ENCODE measurements at places on chromosomes 5 and 9.
A peak's percentile ranks its signal among the peaks of the same experiment; 100 is the strongest.

DNA sequence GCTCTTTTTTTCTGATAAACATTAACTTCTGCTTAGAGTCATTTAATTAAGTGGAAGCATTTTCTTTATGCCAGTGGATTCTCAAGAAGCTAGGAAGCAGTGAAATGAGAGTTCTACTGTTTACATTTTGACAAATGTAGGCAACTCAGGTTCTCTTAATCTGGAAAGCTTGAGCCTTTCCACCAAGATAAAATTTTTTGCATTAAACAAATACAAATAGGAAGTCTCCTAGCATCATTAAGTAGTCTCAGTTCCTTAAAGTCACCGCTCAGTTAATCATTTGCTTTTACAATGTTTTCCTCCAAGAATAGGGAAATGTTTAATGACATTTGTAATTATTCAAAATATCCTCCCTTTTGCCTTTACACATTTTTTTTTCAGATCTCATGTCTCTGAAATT lies 290.4 kb upstream of the PDE4D start:
- no peak for DNase-seq

- DNase-seq, result no peak
These were observed 15.9 kb downstream of the FPGS start for GRCh38 chr9:127818574-127818973.

DNA sequence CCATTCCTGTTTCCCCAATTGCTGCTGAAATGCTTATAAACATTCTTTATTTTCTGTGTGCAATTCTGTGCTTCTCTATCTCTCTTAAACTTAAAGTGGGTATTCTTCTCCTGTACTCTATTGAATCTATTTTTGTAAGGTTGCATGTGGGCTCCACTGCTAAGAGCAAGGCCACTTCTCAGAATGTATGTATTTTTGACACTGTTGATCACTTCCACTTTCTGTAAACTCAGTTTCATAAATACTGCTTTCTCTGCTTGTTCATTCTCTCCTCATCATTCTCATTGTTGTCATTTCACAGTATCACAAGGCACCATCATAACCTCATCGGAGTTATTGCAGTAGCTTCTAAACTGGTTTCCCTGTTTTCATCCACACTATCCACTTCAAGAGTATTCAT lies 483.0 kb upstream of the CDH18 start:
- no peak for DNase-seq

DNA sequence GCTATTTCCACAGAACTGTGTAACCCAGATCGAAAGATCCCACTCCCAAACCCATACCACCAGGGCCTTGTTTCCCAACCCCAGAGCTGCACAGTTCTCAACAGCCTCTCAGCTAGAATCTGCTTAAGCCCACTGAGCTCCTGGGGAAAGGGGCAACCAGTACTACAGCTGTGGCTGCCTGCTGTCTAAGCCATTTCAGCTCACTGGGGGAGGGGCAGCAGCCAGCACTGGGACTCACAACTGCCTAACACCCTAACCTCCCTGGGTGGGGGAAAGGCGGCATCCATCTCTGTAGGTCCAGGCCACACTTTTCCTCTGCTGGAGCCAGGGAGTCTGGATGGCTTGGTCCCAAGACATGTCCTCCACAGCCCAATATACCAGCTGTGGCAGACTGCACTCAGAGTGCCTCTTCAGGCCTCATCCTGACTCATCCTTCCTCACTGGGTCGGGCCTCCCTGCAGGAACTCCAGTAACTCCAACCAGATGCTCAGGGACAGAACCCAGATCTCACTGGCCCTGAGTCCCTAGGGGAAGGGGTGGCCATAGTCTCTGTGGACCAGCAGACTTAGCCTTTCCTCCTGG lies 241.4 kb downstream of the HINT1 start:
- no peak for DNase-seq

DNA sequence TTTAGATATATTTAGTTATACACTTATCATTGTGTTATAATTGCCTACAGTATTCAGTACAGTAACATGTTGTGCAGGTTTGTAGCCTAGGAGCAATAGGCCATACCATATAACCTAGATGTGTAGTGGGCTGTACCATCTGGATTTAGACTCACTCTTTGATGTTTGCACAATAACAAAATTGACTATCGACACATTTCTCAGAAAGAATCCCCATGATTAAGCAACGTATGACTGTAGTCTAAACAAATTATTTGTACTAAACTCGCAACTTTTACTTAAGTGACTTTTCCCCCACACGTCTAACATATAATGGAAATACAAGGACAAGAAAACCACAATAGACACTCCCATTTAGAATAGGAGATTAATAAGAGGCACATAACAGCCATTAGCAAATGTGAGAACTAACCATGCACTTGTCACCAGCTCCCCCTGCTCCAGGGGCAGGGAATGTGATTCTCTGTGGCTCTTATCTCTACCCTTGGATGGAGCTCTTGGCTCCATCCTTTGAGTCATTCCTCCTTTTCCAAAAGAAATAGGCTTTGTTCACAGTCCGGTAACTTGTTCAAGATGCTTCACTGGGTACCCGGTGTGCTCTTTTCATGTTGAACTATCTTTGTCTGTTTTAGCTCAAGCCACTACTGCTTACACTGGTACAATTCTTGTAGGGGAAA lies 8.7 kb upstream of the B4GALT1 start:
- DNase-seq, result no peak

DNA sequence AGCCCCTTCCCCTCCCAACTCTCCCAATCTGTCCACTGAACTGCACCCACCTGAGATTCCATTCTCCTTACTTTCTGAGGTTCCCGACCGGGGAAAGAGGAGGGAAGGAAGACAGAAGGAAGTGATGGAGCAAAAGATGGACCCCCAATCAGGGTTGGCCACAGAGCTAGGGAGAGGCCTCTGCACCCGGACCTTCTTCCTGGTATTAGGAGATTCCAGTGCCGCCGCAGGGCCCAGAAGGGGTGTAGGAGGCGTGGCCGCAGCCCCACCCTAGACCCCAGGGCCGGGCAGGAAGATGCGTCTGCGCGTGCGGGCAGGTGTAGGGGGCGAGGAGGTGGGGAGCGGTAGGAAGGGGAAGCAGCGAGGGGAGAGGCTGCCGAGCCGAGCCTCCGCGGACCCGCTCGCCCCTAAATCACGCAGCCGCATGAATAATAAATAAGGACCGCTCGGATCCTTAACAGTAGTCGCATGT lies 104.2 kb upstream of the MVB12B start:
- DNase-seq, result no peak

GRCh38 chr9:16257604-16258003 lies 612.9 kb downstream of the BNC2 start:
- no peak for DNase-seq

- no peak for DNase-seq
These were observed 21.7 kb downstream of the ITGA2 start for GRCh38 chr5:53010814-53011213.

DNA sequence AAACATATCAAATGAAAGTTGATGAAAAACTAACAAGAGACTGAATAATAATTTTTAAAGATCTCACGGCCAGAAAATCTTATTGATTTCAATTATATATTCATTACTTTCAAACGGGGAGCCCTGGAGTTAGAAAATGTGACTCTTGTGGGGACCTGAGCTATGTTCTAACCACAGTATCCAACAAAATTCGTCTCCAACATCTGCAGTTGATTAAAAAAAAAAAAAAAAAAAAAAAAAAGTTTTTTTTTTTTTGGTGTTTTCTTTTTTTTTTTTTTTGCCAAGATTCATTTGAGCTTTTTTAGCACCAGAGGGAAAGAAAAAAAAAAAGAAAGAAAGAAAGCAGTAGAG lies 144.3 kb upstream of the PIK3R1 start:
- DNase-seq, result no peak

DNA sequence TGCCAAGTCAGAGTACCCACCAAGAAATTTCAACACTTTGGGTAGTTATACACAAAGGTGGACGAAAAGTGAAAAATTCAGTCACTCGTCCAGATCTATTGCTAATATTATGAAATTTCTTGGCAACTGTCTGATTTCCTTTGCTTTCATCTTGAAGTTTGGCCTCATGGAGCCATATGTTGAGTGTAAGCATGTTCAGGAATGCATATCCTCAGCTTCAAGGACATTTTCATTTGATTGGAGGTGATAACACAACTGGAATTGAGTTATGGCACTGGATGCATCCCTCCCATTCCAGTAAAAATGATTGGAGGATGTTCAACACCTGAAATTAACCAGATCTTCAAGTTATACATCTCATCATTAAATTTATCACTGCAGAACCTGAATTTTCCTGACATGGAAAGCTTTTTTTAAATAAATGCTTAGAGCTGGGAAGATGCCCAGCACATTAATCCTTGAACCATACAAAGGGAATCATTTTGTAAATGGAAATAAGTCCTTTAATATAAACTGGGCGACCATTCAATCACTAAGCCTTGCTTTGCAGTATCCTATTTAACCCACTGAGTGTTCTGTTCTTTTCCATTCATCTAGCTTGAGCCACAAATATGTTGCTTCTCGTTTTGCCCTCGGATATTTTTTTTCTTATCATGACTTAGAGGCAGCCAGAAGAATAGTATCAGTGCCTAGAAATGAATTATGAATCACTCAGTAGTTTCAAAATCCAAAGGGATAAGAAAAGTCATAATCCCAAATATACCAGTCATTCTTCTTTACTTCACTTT lies 273.7 kb upstream of the PIK3R1 start:
- DNase-seq, result no peak

DNA sequence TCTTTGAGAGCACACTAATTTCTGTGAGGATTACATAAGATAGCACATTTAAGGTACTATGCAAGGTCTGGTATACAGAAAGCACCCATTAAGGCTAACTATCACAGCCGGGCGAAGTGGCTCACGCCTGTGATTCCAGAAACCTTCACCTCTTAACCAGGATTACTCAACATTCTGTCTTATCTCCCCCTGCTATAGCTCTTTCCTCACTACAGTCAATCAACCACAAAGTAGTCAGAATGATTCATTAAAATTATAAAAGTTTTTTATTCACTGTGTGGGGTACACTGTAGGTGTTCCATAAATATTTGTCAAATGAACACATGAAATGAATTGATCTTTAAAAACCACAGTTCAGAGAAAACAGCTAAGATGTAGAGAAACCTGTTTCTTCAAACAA lies 48.7 kb downstream of the CHD1 start:
- DNase-seq, result peak; percentile 11

DNA sequence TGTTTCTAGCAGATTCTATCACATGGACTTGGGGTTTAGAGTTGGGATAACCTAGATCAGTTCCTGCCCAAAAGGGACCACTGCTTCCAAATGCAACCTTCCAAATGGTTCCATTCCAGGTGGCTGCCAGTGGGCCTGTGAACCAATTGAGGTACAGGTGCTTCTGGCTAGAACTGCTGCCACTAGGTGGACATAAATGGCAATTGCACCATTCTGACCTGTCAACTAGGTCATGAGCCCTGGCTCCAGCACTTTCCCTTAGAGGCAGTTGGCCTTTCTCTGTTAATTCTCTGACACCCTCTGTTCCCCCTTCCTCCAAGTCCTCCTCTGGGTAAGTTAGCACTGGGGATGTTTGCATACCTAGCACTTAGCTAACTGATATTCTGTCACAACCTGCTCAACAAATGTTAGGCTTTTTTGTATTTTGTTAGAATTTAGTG lies 16.6 kb upstream of the HEMGN start:
- DNase-seq, result peak; percentile 72

DNA sequence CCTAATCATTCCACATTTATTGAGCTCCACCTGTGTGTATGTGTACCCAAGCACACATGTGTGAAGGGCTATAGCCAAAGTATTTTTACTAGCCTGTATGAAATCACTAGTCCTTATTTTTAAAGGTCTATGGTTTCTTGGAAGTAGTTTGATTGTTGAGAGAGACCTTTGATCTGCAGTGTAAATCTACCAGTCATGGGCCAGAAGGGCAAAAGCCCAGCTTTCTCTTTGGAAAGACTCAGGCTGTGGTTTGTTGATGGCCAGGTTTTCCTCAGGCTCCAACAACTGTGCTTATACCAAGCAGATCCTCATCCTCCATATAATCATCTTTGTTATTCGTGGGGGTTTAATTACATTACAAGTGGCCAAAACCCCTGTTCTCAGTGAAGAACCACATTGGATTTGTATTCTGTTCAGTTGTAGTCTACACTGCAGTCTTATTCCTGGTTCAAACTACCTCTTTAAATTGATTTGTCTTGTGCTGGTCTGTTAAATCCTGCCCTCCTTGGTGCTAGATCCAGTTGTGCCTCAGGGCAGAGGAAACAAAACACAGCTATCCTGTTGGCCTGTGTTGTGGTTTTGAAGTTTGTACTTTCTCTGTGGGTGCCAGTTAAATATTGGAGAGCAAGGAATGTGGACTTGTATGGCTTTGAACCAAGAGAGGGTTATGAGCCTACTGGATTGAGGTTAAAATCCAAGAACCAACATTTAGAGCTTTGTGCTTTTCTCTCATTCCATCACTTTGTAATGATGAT lies 13.3 kb downstream of the CDC26 start:
- no peak for DNase-seq

- DNase-seq, result no peak
These were observed 246.5 kb downstream of the PTPRD start for GRCh38 chr9:10366171-10366779.

DNA sequence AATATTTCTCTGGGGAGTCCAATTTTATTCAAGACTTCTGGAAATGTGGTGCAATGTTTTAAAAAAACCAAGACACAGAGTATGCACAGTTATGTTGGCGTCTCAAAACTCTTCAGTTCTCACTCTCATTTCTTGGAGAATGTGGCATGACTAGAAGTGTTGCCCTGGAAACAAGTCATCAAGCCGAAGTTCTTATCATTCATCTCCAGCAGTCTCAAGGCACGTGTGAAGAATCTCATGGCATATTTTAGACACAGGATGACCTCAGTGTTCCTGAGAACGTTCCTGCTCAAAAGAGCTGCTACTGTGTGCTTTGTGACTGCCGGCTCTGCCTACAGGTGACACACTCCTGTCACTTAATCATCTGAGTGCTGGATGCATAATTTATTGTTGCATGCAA lies 147.4 kb upstream of the IRX4 start:
- no peak for DNase-seq

DNA sequence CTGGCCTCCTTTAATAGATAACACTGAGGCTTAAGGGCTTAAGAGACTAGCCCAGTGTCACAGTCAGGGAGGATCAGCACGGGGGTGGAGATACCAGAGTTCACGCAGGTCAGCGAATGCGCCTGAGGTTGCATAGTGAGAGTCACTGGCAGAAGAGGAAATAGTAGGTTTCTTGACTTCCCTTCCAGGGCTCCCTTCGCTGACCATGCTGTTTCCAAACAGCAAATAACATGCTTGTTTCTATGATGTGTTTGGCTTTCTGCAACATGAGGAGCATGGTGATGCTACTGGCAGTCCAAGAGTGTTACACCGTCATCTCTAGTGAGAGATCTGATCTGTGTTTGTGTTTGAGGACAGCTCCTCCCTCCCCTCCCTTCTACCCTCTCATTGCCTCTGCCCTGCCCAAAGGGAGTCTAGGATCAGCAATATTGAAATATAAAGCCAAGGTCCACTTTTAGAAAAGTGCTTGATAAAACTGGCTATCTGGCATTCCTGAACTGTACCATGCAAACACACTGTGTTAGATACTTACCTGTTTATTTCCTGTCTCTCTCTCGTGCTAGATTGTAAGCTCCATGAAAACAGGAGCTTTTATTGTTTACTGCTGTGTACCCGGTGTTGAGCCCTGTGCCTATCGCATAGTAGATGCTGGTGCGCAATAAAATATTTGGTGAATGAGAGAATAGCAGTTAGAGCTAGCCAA lies 12.3 kb downstream of the TLE4 start:
- peak; percentile 35 for DNase-seq
